ENCODE measurements at places on chromosomes 4 and X.
A peak's percentile ranks its signal among the peaks of the same experiment; 100 is the strongest.

DNA sequence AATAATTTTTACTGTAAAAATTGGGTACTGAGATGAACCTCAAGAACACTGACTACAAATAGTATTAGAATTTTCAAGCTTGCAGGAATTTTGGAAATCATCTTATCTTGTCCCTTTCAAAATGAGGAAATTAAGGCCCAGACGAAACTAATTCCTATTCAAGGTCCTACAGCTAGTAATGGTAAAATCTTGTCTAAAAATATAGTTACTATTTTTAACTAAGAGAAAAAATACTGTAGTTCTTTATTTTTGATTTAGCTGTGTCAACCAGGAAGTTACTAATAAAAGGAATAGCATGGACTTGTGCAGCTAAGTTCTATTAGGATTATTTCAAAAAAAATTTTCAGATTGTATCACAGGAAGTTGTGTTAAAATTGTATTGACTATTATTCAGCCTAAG, 12.7 kb downstream of the PRIMPOL start:
- no peak for DNase-seq

DNA sequence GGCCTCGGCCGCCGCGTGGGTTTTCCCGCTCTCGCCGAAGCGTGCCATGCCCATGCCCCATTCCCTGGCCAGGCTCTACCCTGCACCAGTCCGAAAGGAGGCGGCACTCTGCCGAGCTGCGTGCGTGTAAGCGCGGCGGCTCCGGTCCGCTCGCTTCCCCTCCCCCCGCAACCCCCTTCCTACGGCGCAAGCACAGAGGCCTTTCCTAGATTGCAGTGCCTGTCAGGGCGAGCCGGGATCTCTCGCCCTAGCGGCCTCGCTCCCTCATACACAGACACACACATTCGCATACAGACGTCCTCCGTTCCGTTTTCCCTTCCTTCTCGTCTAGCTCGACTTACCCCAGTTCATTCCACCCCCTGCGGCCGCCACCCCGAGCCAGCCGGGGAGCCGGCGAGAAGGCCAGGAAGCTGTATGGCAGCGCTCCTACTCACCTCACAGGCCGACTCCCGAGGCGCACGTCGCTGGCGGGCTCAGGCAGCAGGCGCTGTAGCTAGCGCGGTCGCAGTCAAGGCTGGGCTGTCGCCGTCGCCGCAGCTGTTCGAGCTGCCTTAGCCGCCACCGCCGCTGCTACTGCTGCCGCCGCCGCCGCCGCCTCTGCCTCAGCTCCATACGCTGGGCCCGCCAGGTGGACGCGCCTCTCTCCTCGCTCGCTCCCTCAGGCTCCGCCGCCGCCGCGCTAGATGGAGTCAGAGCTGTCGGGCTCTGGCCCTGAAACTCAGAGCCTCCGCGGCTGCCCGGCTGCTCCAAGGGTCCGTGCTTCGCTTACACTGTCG, 615 bp downstream of the NEXMIF start:
- DNase-seq, result peak; percentile 0

GRCh38 chrX:121496966-121497365, 449.6 kb downstream of the GLUD2 start:
- peak; percentile 52 for DNase-seq

DNA sequence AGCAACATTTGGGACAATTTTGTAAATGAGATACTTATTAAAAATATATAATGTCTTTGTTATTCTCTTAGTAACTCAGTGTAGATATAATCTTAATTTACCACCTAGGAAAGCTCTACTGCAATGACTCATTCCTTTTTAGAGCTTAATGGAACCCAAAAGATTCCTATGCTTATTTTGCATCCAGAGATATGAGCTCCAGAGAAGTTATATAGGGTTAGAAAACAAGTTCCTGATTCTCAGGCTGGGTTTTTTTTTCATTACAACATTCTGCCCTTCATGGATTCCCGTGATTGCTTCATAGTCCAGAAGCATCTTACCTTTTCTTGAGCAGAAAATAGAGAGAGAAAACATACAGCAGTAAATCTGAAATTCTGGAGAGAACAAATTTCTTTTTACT, 57.9 kb upstream of the CXCL8 start:
- DNase-seq, result peak; percentile 36

DNA sequence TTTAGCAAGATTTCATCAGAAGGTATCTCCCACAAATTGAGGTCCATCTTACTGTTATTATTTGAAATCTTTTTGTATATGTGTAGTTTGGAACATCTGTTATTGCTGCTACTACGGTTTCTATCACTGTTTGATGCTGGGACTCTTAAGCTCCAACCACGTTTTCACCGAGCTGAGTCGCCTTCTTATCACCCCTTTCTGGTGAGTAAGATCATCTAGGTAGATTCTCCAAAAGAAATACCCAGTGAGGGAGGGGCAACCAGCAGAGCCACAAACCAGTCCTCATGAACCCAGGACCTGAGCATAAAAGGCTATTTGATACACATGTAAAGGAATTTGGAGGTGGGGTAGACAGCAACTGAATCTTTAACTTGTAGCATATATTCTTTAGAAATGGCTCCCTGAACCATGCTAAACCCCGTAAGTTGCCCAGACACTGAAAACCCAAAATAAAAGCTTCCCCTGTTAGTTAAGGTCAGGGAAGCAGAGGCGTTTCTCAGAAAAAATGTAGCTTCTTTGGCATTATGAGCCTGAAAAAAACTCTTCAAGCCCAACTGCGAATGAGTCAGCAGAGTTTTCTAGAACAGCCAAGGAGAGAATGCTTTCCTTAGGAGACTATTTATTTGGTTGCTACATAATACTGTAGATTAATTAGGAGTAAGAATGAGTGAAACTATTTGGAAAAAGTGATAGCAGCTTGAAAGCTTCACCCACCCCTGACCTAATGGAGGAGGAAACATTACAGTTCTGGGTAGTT, 53.8 kb upstream of the ATXN3L start:
- peak; percentile 89 for DNase-seq

DNA sequence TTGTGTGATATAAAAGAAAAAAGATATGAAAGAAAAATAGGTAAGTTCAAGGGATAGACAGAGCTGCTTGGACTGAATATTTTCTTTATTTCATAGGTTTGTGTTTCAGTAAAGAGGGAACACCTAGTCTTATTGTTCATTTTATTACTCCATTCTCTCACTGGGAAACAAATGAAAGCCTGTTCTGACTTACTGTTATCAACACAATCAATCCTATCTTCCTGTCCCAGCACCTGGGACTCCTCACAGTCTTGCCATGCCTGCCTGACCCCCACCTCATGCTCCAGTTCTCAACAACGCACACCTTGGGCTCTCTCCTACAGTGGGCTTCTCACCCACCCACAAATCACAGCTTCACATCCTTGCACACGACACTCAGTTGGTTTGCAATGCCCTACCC, 189.5 kb downstream of the PRDM5 start:
- no peak for DNase-seq

DNA sequence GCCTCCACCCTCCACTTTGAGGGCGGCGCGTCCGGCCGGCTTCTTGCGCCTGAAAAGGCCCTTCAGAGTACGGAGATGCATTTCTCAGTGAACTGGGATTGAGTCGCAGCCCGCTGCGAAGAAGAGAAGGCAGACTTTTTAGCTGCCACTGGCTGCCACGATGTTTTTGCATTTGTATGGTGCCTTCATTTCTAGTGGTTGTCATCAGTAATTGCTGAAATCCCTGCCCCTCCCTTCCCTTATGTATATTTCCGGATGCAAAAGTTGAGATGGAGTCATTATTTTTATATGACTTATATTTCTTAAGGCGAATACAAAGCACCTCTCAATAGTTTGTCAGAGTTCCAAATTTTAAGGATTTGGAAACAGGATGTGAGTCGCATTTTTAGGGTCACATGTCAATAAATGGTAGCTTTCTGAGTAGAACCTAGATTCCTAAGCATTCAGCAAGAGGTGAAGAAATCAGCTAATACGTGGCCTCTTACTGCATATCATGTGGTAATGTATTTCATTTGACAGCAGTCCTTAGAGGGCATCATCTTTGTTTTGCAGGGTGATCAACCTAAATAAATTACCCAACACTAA, 658 bp downstream of the ATP6AP2 start:
- DNase-seq, result peak; percentile 29
